ENCODE measurements at places on chromosomes 1 and 21.

DNA sequence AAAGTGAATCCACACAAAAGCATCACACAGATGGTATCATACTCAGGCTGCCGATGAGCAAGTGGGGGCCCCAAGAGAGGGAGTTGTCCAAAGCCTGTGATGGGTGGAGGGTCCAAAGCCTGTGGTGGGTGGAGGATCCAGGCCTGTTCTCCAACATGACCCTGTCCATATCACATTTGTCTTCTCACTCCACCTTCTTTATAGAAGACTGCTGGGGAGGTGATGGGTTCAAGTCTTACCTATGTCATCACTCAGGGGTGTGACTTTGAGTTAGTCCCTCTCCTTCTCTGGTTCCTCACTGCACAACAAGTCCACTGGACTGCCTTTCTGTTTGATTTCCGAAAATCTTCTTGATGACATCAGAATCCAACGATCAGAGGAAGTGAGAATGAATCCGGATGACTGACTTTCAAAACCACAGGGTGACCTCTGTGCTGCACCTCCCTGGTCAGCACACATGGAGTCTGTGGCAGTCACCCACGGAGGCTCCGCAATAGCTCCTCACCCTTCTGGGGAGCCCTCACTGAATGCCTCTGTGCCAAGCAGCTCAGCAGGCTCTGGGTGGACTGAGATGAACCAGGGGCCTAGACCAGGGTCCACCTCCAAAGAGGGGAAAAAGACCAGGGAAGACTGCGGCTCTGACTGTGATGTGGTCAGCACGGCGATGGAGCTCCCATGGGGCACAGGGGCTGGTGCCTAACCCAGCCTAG lies 166.8 kb downstream of the HIVEP3 start:
- DNase-seq: peak; percentile 72

DNA sequence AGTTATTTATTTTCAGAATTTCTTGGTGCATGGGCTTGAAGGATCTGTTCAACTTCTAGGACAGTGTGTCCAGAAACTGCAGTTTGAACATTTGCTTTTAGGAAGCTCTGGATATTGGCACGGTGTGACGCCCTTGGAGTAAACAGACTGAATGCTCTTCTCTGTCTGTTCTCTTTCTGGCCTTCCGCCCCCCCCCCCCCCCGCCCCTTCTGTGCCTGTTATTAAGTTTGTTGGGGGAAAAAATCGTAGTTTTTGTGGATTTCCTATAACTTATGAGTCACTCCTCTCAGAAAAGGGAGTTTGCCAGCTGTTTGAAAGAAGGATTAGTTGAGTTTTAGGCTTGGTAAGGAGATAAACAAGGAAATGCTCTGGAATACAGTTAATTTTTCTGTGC lies 1.2 kb downstream of the KCTD3 start:
- no peak for DNase-seq

DNA sequence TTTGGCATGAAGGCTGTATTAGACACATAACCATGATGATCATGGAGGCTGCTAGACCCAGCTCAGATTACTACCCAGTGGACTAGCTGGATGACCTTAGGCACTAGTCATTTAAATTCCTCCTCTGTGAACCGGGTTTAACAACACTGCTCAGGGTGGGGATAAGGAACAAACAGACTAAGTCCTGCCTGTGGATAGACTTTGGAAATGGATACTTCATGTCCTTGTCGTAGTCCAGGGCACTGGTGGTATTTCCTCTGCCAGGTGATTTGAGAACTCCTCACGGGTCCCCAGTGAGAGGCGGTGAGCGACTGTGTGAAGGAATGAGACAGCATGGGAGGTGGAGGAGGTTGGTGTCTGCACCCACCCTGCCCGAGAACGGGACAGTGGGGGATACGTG lies 72.9 kb upstream of the SELENON start:
- no peak for DNase-seq

GRCh38 chr1:12064073-12064969 lies 1.2 kb downstream of the TNFRSF8 start:
- DNase-seq: no peak

GRCh38 chr1:41093826-41094225 lies 72.3 kb upstream of the SLFNL1 start:
- no peak for DNase-seq

DNA sequence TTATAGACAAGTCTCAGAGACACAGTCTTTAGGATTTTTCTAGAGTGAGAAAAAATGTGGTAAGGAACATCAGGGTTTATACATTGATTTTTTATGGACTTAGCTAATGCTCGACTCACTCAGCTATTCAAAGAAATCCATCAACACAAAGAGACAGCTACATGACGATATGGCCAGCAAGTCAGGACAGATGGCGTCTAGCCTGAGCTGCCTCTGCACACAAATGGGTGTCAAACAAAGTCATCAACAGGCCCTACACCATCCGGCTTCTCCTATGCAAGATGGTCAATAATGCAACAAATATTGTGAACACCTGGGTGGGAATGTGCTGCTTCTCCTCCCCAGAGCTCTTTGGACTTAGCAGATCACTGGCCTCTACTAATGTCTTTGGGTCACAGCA lies 13.3 kb upstream of the ERICH3 start:
- no peak for DNase-seq

DNA sequence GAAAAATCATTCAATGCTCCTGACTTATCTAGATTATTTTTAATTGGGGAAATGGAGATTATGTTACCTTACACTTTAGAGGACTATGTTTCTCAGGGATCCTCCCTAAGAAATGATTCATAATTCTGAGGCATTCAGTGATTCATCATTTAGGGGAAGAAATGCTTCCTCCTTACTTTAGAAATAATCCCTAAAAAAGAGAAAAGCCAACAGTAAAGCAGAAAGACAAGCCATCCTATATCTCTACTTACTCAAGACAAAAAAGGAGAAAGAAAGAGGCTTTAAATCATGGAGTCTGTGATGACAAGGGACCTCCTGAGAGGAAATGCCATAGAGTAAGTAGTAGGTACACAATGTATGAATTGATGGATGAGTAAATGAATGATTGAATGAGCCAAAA lies 137.0 kb downstream of the BRINP2 start:
- DNase-seq: no peak

- DNase-seq: no peak
Observed at GRCh38 chr1:183355181-183355580, 63.0 kb downstream of the NMNAT2 start.

- DNase-seq: no peak
Observed at GRCh38 chr1:22150923-22151322, 8.0 kb upstream of the WNT4 start.

DNA sequence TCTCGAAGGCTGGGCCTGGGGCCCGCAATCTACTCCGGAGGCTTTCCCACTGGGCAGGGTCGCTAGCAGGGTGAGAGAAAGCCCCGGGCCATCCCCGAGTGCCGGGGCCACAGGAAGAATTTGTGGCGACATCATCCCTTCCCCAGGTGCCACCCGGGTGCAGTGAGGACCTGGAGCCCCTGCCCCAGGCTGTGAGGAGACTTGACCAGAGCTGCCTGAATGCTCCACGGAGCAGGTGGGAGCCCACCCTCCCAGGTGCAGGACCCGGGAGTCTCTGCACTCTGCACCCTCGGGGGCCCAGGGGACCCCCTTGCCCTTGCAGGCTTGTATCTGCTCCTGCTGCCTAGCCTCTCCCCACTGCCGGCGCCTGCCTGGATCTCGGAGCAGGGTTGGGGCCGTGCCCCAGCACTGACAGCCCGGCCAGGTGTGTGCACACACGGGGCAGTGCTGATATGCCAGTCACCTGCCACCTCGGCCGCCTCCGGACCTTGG lies 67.5 kb upstream of the RGS7 start:
- DNase-seq: no peak

GRCh38 chr1:75522389-75522788 lies 88.5 kb downstream of the SLC44A5 start:
- no peak for DNase-seq

- no peak for DNase-seq
Observed at GRCh38 chr1:14435368-14436023, 163.0 kb upstream of the KAZN start.

DNA sequence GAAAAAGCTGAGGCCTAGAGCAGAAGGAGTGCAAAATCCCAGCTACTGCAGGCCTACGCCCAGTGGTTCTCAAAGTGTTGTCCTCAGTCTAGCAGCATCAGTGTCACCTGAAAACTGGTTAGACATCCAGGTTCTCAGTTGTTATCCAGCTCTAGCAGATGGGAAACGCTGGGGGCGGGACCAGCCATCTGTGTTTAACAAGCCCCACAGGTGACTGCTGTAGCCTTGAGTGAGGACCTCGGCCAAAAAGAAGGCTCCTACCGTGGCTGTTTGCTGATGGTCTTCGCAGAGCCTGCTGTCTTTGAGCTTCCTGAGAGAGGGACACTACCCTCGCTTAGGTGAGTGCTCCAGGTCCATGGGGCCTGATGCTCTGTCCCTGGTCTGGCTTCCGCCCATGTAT lies 69.7 kb downstream of the LRRN2 start:
- DNase-seq: no peak

DNA sequence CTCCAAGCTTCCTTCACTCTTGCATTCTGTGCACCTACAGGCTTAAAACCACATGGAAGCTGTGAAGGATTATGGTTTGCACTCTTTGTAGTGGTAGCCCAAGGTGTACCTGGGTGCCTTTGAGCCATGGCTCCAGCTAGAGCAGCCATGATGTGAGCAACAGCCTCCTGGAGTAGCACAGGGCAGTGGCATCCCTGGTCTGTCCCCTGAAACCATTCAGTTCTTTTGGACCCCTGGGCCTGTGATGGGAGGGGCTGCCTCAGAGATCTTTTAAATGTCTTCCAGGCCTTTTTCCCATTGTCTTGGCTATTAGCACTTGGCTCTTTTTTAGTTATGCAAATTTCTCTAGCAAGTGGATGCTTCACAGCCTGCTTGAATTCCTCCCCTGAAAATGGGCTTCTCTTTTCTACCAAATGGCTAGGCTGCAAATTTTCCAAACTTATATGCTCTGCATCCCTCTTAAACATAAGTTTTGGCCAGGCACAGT lies 47.4 kb downstream of the CLCA4 start:
- no peak for DNase-seq

- no peak for DNase-seq
Observed at GRCh38 chr1:193111641-193112090, 6.5 kb upstream of the GLRX2 start.

- no peak for DNase-seq
Observed at GRCh38 chr1:242579528-242580235, 55.2 kb upstream of the PLD5 start.

- no peak for DNase-seq
Observed at GRCh38 chr1:39632323-39632681, 7.1 kb downstream of the HEYL start.

GRCh38 chr1:1291548-1292441 lies 11.6 kb downstream of the SCNN1D start:
- DNase-seq: peak; percentile 87

DNA sequence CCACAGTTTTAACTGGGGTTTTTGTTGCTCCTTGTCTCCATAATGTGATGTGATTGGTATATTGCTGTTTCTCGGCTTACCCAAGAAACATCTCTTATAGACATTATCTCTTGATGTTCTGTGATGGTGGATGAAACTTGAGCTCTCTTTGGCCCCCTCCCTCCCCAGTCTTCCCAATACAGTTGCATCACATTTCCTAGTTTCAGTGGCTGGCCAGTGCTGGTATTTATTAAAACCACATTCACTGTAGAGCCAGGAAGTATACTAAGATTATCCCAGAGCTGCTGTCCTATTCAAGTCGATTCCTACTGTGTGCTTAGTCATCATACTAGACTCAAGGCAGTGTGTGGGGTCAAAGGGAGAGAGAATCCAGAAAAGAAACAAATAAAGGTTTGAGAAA lies 244.4 kb downstream of the KAZN start:
- no peak for DNase-seq

GRCh38 chr1:164774819-164775654 lies 216.1 kb downstream of the PBX1 start:
- no peak for DNase-seq

GRCh38 chr1:110336300-110337039 lies 2.7 kb upstream of the RBM15 start:
- no peak for DNase-seq

DNA sequence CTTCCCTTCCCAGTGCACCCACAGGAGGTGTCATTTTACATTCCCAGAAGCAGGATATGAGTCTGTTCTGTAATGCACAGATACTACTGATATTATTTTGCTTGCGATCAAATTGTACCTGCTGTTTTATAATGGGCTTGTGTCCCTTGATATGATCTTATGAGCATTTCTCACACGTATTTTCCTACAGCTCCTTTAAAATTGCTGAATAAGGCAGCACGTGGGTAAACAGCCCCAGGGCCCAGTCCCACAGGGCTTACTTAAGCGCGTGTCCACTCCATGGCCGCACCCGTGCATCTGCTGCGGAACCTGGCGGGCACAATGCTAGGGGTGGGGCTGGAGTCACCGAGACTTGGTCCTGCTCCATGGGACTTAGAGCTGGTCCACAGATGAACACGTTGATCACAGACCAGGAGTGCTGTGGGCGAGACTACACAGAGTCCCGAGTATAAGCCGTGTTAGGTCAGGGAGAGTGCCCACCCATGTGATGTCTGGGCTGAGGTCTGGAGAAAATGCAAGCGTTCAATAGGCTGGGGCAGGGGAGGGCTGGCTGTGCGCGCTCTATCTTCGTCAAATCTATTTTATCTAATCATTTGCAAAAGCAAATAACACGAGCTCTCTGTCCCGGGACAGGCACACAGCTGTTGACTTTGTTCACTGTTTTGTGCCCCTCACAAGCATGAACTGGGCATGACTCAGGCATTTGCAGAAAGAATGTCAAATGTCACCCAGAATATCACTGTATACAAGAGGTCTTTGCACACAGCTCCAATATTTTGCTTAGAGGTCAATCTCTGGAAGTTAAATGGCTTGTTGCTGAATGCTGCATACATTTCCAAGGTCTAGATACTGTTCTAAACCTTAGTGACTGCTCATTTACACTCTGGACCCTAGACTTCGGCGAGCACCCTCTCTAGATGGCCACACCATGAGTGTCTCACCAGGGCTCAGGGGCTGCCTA lies 119.3 kb downstream of the CRYAA start:
- DNase-seq: no peak

All from B cell (primary cell).